Substantia nigra (tissue), 51 donors: ENCODE measurements at places on chromosomes 1 and 21.
A peak's percentile ranks its signal among the peaks of the same experiment; 100 is the strongest.

DNA sequence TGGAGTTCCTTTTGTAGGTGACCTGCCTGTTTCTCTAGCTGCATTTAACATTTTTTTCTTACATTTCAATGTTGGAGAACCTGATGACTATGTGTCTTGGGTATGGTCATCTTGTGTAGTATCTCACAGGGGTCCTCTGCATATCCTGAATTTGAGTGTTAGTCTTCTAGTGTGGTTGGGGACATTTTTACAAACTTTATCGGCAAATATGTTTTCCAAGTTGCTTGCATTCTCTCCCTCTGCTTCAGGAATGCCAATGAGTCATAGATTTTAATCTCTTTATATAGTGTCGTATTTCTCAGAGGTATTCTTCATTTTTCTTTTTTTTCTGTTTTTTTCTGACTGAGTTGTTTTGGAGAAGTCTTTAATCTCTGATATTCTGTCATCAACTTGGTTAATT lies 684.0 kb downstream of the NCAM2 start:
- no peak for DNase-seq

GRCh38 chr1:56175211-56175610 lies 404.2 kb downstream of the PLPP3 start:
- DNase-seq = no peak

GRCh38 chr1:230356190-230356589 lies 69.9 kb downstream of the PGBD5 start:
- no peak for DNase-seq

- no peak for DNase-seq
Measured at GRCh38 chr1:40773748-40774265, 9.8 kb upstream of the KCNQ4 start.

- no peak for DNase-seq
Measured at GRCh38 chr1:192382758-192383157, 66.0 kb downstream of the RGS21 start.

DNA sequence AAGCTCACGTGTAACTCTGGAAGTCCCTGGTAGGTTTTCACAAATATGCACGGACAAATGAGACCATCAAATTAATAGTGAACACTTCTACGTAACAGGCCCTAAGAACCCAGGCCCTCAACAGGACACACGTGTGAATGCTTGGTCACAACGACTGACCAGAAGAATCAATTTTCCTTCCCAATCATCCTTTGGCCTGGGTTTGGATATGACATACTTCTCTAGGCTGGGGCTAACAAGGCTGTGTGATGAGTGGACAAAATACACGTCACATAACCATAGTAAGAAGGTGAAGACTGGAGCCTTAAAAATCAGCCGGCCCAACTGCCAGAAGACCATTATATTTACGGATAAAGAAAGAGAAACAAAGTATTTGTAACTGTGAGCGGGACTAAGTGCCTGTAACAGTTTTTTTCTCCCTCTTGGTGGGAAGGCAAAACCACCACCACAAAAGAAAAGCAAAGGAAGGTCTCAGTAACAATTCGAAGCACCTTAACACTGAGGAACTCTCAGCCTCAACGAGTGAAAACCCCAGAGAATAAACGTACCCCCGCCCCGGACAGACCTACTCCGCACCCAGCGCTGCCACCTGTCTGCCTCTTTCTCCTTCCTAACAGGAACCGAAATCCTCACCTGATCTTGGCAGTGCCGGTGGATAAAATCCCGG lies 450 bp downstream of the SDE2 start:
- no peak for DNase-seq

GRCh38 chr1:154999571-155000410 lies 2.8 kb upstream of the ZBTB7B start:
- DNase-seq = no peak

GRCh38 chr1:110688514-110688913 lies 13.8 kb upstream of the KCNA3 start:
- no peak for DNase-seq

- DNase-seq = no peak
Measured at GRCh38 chr1:41906943-41907342, 11.8 kb downstream of the HIVEP3 start.

GRCh38 chr1:34597877-34598514 lies 156.9 kb upstream of the GJB5 start:
- peak; percentile 72 for DNase-seq

- no peak for DNase-seq
Measured at GRCh38 chr21:30718239-30718909, at the start of gene KRTAP21-3. Gene KRTAP21-3 (minus strand): TSS chr21:30718777. CDS start chr21:30718759, 18 bp downstream.
